Activated CD4-positive, alpha-beta T cell treated with anti-CD3 and anti-CD28 coated beads, Interleukin-2, amount 50 U/mL, for 1 hour (primary cell): ENCODE measurements at places on chromosomes 2 and 18.

GRCh38 chr2:10985260-10985659 is 73.5 kb downstream of the KCNF1 start:
- DNase-seq: no peak

DNA sequence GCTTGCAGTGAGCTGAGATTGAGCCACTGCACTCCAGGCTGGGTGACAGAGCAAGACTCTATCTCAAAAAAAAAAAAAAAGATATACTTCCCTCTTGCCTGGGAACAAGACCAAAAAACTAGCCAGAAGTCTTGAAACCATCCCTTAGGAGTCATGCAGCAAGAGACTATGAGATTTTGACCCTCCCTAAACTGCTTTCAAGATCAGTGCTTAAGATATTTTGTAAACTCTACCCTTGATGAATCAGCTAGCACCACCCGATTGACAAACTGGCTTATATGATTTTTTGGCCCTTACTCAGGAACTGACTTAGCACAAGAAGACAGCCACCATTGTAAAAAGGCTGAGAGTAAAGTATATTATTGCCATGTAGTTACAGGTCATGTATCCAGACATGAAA is 3.8 kb downstream of the SULT1C3 start:
- no peak for DNase-seq

DNA sequence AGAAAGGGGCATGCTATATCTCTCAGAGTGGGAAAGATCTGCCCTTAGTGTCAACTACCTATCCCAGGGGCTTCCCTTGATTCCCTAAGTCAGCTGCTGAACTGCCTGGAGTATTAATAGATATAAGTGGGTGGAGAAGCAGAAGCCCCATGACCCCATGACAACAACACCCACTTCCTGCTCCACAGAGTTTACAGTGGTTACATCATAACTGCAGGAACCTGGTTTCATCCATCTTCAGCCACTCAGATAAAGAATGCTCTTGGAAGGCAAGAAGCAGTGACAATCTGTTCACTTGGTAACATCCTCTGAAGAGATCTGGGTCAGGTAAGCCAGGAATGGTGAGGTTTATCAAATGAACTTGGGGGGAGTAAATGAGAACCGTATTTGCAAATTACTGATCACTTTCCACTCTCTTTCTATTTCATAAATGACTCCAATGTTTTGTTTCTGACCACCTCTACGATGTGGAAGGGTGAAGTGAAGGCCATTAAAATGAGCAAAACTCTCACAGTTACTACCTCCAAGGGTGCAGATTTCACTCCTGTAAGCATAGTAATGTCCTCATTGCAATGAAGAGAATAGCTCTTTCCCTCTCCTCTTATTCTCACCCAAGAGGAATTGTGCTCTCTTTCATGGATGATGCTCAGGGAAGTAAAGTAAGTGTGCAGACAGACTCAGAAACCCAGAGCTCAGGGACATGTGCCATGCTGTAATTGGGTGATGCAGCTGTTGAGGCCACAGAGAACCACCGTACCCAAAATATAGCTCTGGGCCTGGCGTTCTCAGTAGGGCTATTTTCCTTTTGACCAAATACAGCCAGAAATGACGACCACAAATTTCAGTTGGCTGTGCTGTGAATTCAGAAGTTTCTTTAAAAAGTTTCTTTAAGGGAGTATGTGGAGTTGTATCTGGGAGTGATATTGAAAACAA is 192.8 kb upstream of the APCDD1 start:
- no peak for DNase-seq

- DNase-seq: no peak
These were observed 112.2 kb downstream of the ZFP36L2 start for GRCh38 chr2:43114210-43114609.

DNA sequence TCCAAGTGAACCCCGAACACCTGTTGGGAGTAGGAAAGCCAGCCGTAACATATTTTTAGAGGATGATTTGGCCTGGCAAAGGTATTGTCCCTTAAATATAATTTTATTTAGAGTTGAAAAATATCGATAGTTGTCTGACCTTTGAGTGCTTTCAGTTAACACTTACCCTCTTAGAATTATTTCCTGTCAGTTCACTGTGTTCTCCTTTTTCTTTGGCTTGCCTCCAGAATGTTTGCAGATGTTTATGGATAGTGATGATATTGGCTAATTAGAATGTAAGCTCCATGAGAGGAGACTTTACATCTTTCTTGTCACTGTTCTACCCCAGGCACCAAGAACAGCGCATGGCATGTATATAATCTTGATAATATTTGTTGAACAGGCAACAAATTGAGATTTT is 19.8 kb downstream of the PIKFYVE start:
- DNase-seq: no peak

- no peak for DNase-seq
These were observed 100.8 kb upstream of the ZSWIM2 start for GRCh38 chr2:186949726-186950256.

DNA sequence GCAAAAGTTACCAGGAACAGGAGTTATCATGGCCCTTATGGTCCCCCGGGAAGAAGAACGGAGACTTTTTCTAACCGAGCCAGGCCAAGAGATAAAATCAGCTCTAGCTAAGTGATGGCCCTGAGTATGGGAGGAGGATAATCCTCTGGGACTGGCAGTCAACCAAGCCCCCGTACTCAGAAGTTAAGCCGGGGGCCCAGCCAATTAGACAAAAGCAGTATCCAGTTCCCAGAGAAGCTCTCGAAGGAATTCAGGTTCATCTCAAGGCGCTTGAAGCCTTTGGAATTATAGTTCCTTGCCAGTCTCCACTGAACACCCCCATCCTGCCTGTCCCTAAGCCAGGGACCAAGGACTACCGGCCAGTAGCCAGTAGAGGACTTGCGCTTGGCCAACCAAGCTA is 365.3 kb upstream of the TCF4 start:
- DNase-seq: no peak

DNA sequence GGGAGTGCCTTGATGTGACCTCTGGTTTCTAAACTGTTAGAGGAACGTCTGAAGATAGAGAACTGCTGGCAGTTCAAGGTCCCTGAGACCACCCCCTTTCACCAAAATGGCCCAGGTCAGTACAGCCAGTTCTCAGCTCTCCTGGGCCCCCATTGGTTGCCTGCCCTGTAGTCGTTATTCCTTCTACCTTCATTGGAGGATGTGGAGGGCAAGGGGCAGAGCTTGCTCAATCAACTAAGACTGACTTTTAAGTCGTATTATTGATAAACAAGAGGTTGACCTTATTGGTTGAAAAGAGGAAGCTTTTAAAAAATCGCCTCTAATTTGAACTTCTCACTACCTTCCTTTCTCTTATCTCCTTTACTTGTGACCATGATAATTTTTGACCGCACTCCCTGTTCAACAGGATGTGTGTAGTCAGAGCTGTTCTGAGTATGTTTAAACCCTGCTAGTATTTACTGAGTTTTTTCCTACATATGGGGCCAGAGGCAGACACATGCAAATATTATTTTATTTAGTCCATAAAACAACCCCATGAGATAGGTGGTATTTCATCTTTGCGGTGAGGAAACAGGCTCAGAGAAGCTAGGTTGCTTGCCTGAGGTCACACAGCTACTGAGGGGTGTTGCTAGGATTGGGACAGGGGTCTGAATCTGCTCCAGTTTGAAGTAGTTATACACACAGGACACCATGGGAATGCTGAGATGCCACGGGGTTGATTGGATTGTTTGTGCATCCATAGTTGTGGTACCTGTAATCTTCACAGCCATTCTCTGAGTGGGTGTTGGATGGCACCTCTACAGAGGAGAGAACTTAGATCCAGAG is 65.9 kb downstream of the TMEM247 start:
- DNase-seq: no peak

- no peak for DNase-seq
These were observed 205.9 kb downstream of the BABAM2 start for GRCh38 chr2:28096421-28096820.

- DNase-seq: no peak
These were observed 123.1 kb downstream of the RAB3GAP1 start for GRCh38 chr2:135175177-135175576.

- no peak for DNase-seq
These were observed 76.4 kb downstream of the KLHL14 start for GRCh38 chr18:32696376-32696775.

DNA sequence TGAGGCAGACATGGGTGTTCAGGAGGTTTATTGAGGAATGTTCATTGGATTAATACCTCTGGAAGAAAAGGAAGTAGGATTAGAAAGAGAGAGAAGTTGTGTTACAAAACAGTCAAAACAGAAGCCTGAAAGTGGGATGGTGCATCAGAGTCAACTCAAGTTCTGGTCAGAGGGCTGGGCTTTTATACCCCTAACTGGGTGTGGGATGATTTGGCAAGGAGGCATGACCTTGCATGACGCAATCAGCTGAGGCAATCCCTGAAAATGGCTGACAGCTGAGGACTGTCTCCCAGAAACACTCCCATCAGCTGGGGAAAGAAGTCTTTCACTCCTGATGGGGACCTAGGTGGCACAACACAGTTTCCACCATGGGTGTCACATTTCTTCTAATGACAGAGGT is 818.2 kb downstream of the SATB2 start:
- no peak for DNase-seq

- no peak for DNase-seq
These were observed 308.6 kb downstream of the TGIF1 start for GRCh38 chr18:3758531-3758930.

DNA sequence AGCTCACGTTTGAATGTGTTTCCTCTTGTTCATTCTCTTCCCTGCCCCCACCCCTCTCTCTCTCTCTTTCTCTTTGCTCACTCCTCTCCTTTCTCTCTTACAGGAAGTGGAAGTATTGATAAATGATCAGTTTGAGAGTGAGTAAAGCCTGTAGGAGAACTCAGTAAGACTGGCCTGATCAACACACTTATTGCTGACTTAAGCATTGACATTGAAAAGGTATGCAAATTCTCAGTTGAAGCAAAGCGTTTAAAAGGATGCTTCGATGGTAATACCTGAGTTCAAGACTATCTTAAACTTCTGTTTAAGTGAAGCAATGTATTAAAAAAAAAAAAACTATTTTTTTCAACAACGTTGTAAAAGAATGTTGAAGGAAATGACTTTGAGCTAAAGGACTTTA is 115.7 kb upstream of the DDX18 start:
- DNase-seq: no peak

DNA sequence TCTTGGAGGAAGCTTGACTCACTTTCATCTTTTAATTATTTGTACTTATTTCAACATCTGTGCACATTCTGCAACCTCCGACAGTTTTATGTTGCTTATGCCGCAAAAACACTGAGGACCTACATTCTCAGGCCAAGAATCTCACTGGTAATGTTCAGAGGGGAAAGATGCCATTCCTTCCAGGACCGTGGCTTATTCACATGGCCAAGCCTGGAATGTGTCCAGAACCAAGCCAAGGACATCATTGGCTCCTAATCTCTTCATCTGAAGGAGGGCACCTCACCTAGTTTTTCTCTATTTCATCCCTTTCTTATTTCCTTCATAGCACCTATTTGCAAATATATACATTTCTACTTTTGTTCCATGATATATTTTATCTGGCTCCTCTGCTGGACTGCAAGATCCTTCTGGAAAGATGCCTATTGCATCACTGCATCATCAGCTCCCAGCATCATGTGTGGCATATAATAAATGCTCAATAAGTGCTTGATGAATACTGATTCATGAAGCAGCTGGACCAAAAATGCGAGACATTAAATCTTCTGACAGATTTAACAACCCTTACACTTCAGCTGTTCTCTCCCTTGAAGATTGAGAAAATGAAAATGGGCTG is 377.1 kb downstream of the TNS1 start:
- no peak for DNase-seq

DNA sequence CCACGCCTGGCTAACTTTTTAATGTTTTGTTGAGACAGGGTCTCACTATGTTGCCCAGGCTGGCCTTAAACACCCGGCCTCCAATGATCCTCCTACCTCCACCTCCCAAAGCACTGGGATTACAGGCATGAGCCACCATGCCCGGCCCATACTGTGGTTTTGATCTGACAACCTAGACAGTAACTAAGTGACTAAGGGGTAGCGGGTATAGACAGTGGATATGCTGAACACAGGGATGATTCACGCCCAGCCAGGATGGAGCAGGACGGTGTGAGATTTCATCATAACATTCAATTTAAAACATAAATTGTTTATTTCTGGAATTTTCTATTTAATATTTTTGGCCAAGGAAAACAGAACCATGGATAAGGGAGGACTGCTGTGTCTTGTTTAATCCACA is 36.0 kb upstream of the YPEL5 start:
- no peak for DNase-seq

- DNase-seq: no peak
These were observed 49.3 kb upstream of the RAB6D start for GRCh38 chr2:131413148-131413747.

DNA sequence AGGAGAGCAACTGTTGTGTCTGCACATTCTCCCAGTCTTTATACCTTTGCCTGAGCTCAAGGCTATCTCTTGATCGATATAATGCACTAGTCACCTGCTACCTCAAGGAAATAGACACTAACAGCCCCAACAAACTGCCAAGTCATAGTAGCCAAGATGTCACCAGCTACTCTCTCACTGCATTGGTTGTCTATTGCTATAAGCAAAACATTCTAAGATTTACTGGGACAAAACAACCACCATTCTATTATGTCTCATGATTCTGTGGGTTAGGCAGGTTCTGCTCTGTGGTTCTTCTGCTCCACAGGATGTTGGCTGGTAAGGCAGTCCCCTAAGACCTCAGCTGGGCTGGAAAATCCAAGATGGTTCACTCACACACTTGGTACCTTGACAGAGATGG is 28.5 kb upstream of the MLPH start:
- no peak for DNase-seq

DNA sequence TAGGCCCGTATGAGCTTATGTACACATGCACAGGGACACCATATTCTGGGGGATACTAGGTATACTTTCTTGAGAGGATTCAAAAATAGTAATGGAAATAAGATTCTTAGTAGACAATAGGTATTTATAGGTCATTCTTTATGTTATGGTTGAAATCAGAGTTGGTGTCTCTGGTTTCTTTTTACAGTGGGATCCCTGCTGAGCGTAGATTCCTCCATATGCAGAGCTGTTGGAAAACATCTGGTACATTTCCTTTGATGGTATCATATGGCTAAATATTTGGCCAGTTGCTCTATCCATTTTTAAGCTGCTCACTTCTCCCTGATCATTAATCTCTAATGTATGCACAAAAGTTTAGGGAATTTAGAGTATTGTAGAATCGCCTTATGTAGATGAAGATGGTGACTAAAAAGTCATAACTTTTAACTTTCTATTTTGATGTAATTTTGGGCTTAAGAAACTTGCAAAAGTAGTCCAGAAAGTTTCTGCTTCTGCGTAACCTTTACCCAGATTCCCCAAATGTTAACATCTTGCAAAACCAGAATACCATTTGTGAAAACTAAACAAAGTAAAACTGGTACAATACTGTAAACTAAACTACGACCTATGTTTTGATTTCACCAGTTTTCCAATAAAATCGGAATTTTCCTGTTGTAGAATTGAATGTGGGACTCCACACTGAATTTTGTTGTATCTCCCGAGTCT is 5.4 kb downstream of the ARHGAP28 start:
- DNase-seq: no peak

GRCh38 chr2:25082002-25082622 is 40.2 kb downstream of the EFR3B start:
- DNase-seq: no peak
